ENCODE measurements at places on chromosomes 12 and 14. TPM values are rescaled to one million over a fixed set of nuclear protein-coding genes. Genes with fewer than 3 reads are reported as not detected.

The NPFF gene
- total RNA-seq: not detected

DNA sequence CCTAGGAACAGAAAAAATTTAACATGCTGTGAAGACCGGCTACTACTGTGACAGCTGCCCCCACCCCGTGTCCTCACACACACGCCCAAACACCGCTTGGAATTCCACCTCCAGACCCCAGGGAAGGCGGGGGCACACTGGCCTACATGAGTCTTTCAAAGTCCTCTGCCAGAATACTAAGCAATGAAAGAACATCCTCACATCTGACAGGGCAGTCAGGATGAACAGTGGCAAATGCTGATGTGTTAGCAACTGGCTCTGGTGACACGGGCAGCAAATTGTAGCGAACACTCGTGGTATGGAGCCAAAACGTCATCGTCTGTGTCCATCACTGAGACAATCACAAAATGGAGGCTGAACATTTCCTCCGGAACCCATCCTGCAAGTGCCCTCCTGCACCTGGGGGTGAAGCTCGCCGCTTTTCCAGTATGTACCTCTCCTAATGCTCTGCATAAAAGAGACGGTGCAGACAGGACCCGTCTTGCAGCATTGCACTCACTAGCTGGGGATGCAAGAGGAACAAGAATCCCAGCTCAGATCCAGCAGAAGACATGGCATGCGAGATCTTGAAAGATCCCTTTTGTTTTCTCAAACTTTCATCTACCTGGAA, 94.8 kb downstream of the BCL11B start:
- no peak for DNase-seq
- no peaks in the 10 kb centered on the region for H3K4me1 ChIP-seq
- H3K4me3 ChIP-seq: no peak overlapping the region
- no peaks in the 10 kb centered on the region for H3K27me3 ChIP-seq

GRCh38 chr14:36661506-36662257, at the start of gene PAX9:
TSS of gene PAX9 (plus strand) at chr14:36661860. CDS start at chr14:36662090, 230 bp downstream.
- H3K4me3 ChIP-seq: peak within 1 kb of the TSS; percentile 22
- no peaks in the 10 kb centered on the region for H3K36me3 ChIP-seq
- peaks cover 15% of the 10 kb centered on the region for H3K4me1 ChIP-seq
- H3K27me3 ChIP-seq: peaks cover 6% of the 10 kb centered on the region

DNA sequence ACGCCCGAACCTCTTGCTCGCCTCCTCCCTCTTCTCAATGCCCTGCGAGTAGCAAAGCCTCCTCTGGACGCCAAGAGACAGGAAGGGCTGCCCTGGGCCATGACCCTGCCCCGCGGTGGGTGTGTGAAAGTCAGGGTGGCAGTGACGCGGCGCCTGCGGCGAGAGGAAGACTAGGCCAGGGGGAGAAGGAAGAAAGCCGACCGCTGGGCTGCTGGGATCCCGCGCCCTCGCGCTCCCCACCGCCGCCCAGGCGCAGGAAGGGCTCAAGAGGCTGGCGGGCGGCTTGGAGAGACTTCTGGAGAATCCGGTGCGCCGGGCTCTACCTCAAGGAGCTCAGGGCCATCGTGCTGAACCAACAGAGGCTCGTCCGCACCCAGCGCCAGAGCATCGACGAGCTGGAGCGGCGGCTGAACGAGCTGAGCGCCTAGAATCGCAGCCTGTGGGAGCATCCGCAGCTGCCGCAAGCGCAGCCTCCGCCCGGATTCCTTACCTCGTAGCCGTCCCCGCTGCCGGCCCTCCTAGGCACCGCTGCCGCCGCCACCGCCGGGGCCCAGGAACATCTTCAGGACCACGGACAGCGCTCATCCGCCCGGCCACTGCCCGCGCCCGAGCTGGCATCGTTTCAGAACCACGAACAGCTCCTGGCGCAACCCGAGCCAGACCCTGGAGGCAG, 105.0 kb upstream of the PRB2 start:
- H3K4me1 ChIP-seq: peaks cover 1% of the 10 kb centered on the region
- peak; percentile 48 for DNase-seq
- H3K36me3 ChIP-seq: no peaks in the 10 kb centered on the region
- no peaks in the 10 kb centered on the region for H3K27me3 ChIP-seq
- H3K27ac ChIP-seq: no peak overlapping the region
- no peak overlapping the region for H3K4me3 ChIP-seq

DNA sequence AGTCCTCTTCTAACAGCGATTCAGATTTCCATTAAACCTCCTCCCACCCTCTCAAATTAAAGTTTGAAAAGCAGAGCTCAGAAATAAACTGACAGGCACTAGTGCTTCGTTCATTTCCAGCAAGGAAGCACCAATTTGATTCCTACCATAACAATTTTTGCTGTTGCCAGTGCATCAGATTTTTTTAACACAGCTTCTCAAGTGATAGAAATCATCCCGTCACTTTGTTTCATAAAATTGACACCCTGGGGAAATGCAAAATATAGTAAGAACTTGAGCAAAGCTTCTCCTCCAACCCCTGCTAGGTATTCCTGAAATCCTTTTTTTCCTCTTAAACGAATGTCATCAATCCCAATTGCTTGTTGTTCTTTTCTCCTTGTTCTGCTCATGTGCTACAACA, 332.1 kb downstream of the FOXG1 start:
- no peaks in the 10 kb centered on the region for H3K4me1 ChIP-seq
- DNase-seq: no peak
- no peaks in the 10 kb centered on the region for H3K36me3 ChIP-seq
- H3K27me3 ChIP-seq: no peaks in the 10 kb centered on the region
- no peak overlapping the region for H3K4me3 ChIP-seq
